ENCODE measurements at places on chromosomes 7 and 10.

DNA sequence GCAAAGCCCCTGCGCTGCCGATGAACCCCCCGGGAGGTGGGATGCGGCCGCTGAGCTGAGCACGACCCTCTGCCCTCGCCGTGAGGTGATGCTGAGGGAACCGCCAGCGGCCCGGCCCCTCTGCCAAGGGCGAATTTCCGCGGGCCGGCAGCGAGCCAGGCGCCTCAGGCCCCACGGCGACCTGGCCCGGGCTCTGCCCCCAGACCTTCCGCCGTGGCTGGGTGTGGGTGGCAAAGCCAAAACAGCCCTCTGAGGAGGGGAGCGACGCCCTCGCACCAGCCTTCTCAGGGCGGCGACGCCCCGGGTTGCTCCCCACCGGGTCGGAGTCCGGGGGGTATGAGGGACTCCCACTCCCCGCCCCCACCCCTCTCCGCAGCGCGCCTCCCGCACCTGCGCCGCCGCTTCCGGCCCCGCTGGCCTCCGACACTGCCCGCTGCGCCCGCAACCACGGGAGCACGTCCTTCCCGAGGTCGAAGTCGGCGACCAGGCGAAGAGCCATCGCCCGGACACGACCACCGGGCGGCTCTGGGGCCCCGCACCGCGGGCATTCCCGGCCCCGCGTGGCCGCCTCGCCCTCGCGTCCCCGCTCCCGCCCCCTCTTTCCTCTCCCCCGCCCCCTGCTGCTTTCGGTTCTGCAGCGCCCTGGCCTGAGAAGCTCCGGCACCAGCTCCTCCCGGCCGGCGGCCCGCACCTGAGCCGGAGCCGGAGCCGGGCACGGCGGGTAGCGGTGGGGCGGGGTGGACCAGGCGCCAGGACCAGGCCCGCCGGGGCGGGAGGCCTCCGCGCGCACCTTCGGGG is at the start of gene GSAP:
Gene GSAP (minus strand): TSS at position 527 of the 798 bp plus-strand sequence. CDS start 28 bp downstream, at position 499.
- no peaks in the 10 kb centered on the region for H3K27me3 ChIP-seq
- DNase-seq: peak; percentile 86
- H3K4me1 ChIP-seq: peaks cover 5% of the 10 kb centered on the region

GRCh38 chr7:113796557-113796956 is 122.3 kb downstream of the PPP1R3A start:
- H3K27ac ChIP-seq: no peak overlapping the region
- no peak overlapping the region for H3K4me3 ChIP-seq
- no peak for DNase-seq
- H3K4me1 ChIP-seq: no peaks in the 10 kb centered on the region
- no peaks in the 10 kb centered on the region for H3K27me3 ChIP-seq
- H3K36me3 ChIP-seq: no peaks in the 10 kb centered on the region

DNA sequence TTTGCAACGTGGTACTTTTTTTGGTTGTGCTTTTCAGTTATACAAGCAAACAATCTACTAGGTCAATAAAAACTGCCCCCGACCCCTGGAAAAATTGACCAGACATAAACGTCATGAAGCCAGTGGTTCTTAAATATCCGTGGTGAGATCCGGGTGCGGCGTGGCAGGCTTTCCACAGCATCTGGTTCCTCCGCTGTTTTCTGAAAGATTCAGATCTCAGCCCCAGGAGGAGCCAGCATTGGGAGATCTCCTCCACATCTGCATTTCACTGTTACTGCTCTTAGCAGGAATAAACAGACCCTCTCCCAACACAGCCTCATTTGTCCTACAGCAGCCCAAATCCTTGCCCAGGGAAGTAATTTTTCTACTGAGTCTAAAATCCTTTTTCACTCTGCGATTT is 664.3 kb upstream of the FOXK1 start:
- no peak overlapping the region for H3K4me3 ChIP-seq
- H3K27ac ChIP-seq: no peak overlapping the region
- no peaks in the 10 kb centered on the region for H3K27me3 ChIP-seq
- peaks cover 8% of the 10 kb centered on the region for H3K4me1 ChIP-seq
- no peak for DNase-seq

GRCh38 chr7:90723866-90724265 is 127.7 kb downstream of the CDK14 start:
- peaks cover 48% of the 10 kb centered on the region for H3K4me1 ChIP-seq
- no peak for DNase-seq
- no peak overlapping the region for H3K4me3 ChIP-seq
- peak overlapping the region; percentile 0 for H3K27ac ChIP-seq
- H3K27me3 ChIP-seq: no peaks in the 10 kb centered on the region

DNA sequence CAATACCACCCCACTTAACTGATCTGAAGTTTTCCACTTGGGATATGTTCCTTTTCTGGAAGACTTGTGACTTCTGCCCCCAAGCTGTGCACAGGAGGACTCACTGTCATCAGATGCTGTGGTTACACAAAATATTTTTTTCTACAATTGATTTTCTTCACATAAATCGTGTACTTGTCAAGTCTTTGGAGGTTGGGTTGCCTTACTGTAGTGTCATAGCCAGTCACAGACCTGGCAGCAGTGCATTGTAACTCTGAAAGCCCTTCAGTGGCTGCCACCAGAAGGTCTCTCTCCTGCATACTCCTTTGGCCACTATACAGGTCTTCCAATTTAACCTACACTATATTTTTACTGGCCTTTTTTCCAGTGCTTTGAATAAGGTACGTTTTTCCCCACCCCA is 73.2 kb downstream of the SDK1 start:
- no peaks in the 10 kb centered on the region for H3K27me3 ChIP-seq
- no peak overlapping the region for H3K27ac ChIP-seq
- no peaks in the 10 kb centered on the region for H3K4me1 ChIP-seq
- no peaks in the 10 kb centered on the region for H3K36me3 ChIP-seq

DNA sequence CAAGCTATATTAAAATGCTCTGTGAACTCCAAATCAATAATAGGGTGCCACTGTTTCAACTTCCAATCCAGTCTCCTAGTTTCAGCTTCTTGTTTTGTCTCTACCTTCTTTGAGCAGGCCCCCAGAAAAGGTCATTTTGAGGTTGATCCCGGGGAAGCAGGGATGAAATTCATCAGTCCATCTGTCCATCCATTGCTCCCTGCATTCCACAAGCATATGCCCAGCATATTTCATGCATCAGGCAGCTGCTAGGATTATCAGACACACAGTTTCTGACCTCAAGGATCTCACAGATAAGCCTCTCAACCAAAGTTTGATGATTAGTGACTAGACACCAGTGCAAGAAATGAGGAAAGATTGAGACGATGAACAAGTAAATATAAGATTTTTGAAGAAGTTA is 186.6 kb upstream of the PDE1C start:
- no peaks in the 10 kb centered on the region for H3K27me3 ChIP-seq
- no peaks in the 10 kb centered on the region for H3K4me1 ChIP-seq
- H3K27ac ChIP-seq: no peak overlapping the region
- no peaks in the 10 kb centered on the region for H3K36me3 ChIP-seq
- H3K4me3 ChIP-seq: no peak overlapping the region

DNA sequence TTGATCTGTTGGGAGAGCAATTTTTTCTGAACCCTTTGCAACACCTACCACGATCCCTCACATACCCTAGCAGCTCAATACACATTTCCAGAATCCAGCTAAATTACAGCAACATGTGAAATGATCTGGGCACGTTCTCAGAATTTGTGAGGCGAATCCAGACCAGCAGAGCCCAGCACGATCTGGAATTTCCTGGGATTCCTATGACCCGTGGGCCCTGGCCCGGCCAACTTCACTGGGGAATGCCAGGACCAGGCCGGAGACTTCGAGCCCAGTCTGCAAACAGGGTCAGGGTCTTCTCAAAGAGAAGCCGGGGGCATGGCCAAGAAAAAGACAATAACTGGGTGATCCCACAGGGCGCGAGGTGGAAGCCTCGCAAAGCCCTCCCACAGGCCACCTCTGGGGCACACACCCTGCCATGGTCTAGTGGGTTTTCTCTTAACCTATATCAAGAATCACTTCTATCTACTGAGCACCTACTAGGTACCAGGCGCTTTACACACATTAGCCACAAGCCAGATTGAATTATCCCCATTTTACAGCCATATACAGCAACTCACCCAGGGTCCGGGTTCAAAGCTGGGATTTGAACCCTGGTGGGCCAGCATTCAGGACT is 33.8 kb downstream of the FAM53B start:
- peaks cover 3% of the 10 kb centered on the region for H3K4me1 ChIP-seq
- DNase-seq: no peak
- no peaks in the 10 kb centered on the region for H3K36me3 ChIP-seq
- no peaks in the 10 kb centered on the region for H3K27me3 ChIP-seq
- no peak overlapping the region for H3K4me3 ChIP-seq
- no peak overlapping the region for H3K27ac ChIP-seq

- H3K27ac ChIP-seq: no peak overlapping the region
- no peak overlapping the region for H3K4me3 ChIP-seq
- DNase-seq: no peak
- H3K4me1 ChIP-seq: peaks cover 6% of the 10 kb centered on the region
Observed at GRCh38 chr7:30057741-30058140, 29.5 kb downstream of the PLEKHA8 start.

DNA sequence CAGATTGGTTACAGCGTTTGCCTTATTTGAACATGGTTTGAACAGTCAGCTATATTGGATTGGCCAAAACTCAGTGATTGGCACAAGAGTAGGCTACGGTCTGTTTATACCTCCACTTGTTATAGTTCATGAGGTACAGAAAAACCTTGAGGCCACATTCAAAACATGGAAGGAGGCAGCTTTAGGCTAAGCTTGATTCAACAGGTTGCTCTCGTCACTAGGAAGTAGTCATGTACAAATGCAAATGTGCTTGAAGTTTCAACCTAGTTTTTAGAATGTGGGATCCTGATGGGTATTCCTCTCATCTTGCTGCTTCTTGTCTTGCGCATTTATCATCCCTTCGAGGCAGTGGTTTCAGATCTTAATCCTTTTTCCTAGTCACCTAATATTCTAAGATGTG is 132.1 kb downstream of the MGMT start:
- H3K4me1 ChIP-seq: no peaks in the 10 kb centered on the region
- no peak overlapping the region for H3K27ac ChIP-seq
- H3K36me3 ChIP-seq: no peaks in the 10 kb centered on the region
- no peaks in the 10 kb centered on the region for H3K27me3 ChIP-seq
- no peak for DNase-seq

DNA sequence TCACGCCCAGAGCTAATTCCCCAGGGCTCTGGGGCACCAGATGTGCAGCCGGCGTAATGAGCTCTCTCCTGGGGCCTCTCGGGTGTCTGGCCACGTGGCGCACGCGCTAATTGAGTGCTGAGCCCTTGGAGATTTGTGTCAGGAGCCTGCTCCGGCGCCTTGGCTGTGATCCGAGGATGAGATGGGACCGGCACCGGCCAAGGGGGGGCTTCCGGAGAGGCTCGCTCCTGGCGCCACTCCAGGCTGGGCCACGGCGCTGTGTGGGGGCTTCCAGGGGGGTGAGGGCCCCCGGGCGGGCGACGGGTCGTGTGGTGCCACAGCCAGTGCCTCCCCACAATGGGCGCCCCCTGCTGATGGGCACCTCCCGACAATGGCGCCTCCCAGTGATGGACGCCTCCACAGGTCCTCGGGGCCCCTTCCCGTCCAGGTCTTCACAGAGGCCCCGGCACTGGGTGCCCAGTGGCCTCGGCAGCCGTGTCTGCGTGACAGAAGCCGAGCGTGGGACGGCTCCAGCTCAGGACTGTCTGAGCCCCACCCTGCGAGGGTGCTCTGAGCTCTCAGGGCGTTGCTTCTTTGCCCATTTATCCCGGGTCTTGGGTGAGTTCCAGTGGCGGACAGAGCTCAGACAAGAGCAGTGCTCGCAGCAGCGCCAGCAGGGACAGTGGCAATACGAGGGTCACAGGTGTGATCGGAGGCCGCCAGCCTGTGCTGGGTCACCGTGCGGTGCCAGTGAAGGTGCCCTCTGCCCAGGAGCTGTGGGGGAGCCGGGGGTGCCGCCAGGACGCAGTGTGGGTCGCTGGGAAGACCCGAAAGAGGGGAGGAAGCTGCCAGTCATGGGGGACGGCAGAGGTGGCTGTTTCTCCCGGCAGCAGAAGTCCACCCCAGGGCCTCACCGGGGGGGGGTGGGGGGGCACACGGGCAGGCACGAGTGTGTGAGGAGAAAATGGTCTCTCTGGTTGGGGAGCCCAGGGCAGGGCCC is 8.2 kb upstream of the NKX6-2 start:
- H3K27ac ChIP-seq: no peak overlapping the region
- H3K4me3 ChIP-seq: no peak overlapping the region
- H3K36me3 ChIP-seq: no peaks in the 10 kb centered on the region
- DNase-seq: no peak

DNA sequence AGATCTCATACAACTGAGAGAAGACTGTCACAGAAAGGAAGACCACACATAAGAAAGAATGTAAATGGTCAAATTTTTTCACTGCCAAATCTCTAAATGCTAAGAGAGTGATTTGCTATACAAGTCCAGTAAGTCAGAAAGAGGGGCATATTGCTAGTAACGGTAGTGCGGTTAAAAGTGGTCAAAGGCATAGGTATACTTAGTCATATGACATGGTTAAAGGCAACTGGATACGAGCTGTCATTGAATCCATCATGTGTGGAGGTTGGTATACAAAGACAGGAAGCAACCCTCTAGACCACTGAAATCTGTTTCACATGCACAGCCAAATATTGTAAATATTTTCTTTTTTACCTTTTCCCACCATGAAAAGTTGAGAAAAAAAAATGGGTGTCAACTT is 4.8 kb downstream of the INHBA start:
- H3K27ac ChIP-seq: no peak overlapping the region
- H3K4me1 ChIP-seq: no peaks in the 10 kb centered on the region
- H3K27me3 ChIP-seq: no peaks in the 10 kb centered on the region
- no peak overlapping the region for H3K4me3 ChIP-seq
- DNase-seq: no peak

- no peak for DNase-seq
- no peaks in the 10 kb centered on the region for H3K4me1 ChIP-seq
- no peak overlapping the region for H3K27ac ChIP-seq
- no peaks in the 10 kb centered on the region for H3K27me3 ChIP-seq
- no peaks in the 10 kb centered on the region for H3K36me3 ChIP-seq
Observed at GRCh38 chr10:75042292-75042974, 69.0 kb upstream of the SAMD8 start.

DNA sequence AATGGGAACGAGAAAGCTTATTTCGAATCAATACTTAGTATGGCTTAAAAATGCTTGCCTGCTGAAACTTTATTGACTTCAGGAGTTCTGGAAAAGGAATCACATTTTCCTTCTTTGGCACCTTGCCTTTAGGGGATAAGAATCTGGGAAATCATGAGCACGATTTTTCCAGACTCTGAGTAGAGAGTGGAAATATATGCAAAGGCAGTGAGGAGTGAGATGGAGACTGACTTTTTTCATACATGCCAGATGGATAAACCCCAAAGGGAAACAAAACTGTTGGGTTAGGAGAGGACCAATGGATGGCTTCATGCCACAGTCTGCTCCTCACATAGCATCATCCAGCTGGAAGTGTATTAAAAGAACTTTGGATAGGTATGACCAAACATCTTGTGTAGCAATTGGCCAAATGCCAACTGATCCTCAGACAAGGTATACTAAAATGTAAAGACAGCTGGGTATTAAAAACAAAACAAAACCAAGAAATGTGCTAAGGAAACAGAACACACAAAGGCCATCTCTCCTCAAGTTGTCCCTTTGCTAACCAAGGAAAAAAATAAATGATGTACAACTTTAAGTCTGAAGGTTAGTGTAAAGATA is 1.7 kb downstream of the COL28A1 start:
- no peaks in the 10 kb centered on the region for H3K4me1 ChIP-seq
- no peak overlapping the region for H3K4me3 ChIP-seq

Data from right lobe of liver (tissue), 6 donors.